Stimulated activated CD4-positive, alpha-beta T cell treated with anti-CD3 and anti-CD28 coated beads, Interleukin-12 subunit alpha, Interleukin-12 subunit beta, amount 100 ng/mL, for 24 hours (primary cell): ENCODE measurements at places on chromosomes 12 and 14.

DNA sequence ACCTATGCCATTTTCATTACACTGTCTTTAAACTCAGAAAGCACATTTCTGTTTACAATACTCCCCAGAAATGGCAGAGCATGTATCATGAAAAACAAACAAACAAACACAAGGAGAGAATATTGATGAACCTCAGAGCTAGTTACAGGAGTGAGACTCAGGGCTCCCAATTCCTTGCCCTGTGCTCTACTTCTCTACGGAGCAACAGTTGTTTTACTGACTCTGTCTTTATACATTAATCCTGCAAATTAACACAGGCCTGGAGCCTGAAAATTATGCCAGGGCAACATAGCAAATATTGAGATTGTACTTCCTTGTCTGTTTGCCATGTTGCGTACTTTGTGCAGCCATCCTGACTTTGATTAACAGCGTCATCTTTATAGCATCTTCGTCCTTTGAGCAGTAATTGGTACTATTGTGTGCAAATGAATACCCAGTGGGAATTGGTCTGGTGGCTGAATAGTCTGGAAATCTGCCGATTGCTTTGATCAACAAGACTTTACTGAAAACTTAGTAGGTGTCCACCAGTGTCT lies 15.2 kb upstream of the AKAP6 start:
- no peak for DNase-seq

DNA sequence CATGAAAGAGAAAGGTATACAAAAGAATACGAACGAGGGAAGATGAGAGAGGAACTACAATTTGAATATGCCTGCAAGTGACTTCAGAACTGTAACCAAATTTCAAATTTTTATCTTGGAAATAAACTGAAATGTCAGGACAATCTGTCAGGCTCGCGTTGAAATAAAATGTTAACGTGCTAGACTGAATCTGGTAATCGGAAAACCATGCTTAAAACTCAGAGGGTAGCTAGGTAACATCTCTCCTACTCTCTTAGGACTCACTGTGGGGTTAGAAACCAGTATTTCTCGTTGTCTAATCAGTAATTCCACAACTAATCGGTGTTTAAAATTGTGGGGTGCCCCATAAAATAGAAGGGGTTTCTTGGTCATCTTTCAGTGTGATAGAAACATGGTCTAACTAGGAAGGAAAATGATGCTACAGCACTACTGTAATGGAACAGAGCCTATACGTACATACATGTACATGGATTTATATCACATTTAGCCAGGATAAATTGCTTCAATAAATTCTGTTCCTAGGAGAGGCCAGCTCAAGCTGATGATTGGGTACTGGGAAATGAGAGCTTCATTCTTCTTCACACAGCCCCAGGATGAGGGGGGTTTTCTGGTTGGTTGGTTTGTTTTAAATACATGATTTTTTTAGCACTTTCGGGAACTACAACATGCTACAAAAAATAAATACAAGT lies 23.9 kb downstream of the ATF7 start:
- no peak for DNase-seq

GRCh38 chr12:21638054-21638891 lies 19.4 kb downstream of the LDHB start:
- no peak for DNase-seq

DNA sequence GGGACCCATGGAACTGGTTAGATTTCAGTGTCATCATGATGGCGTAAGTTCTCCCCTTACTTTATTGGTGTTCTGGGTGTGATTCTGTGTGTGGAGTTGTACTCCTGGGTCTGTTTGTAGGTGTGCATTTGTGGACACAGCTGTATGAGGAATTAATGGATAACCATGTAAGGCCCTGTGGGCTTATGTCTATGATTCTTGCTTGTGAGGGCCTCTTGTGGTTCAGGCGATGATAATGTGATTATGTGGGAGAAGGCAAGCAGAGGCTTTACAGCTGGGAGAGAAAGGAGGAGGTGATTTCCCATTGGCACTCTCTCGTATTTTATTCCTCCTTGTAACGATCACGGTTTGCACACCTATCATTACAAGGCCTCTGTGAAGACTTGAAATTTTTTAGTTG lies 96.1 kb downstream of the SCN8A start:
- no peak for DNase-seq

- DNase-seq, result no peak
Observed at GRCh38 chr14:22213120-22213519, 375.9 kb downstream of the DAD1 start.

DNA sequence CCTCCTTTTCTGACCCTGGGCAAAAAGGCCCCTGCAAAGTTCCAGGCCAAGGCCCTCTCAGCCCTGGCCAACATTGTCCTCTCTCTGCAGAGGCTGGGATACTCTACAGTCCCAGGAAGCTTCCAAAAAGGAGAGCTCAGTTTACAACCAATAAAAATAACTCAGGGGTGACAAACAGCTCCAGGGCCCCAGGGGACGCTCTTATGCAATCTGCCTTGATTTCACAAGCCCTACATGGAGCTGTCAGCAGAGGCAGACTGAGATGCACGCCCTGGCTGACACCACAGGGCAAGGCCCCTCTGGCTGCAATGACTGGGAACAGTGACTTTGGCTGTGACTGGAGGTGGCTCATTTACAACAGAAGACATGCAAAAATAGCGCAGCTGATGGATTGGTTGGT lies 129.0 kb upstream of the MED13L start:
- DNase-seq, result no peak
